K562 (cell line): ENCODE measurements at places on chromosomes 2 and 18.
A peak's percentile ranks its signal among the peaks of the same experiment; 100 is the strongest.

- peak; percentile 80 for DNase-seq
- peaks cover 24% of the 10 kb centered on the region for H3K4me1 ChIP-seq
- H3K4me3 ChIP-seq: peak overlapping the region; percentile 14; the same call in 1 of the 2 replicates
- H3K36me3 ChIP-seq: no peaks in the 10 kb centered on the region
- H3K27ac ChIP-seq: peak overlapping the region; percentile 69; the same call in 2 of the 3 replicates
These were observed 175.7 kb downstream of the SOCS6 start for GRCh38 chr18:70464343-70465114.

- no peak overlapping the region for H3K27ac ChIP-seq
- no peak overlapping the region for H3K4me3 ChIP-seq
- DNase-seq: no peak
- H3K4me1 ChIP-seq: no peaks in the 10 kb centered on the region
- no peaks in the 10 kb centered on the region for H3K27me3 ChIP-seq
- no peaks in the 10 kb centered on the region for H3K36me3 ChIP-seq
These were observed 101.6 kb downstream of the AP1S3 start for GRCh38 chr2:223735659-223736244.

- no peak for DNase-seq
- H3K27ac ChIP-seq: no peak overlapping the region
- no peaks in the 10 kb centered on the region for H3K36me3 ChIP-seq
- no peak overlapping the region for H3K4me3 ChIP-seq
- H3K27me3 ChIP-seq: no peaks in the 10 kb centered on the region
These were observed 393.4 kb downstream of the ALK start for GRCh38 chr2:29527947-29528346.

DNA sequence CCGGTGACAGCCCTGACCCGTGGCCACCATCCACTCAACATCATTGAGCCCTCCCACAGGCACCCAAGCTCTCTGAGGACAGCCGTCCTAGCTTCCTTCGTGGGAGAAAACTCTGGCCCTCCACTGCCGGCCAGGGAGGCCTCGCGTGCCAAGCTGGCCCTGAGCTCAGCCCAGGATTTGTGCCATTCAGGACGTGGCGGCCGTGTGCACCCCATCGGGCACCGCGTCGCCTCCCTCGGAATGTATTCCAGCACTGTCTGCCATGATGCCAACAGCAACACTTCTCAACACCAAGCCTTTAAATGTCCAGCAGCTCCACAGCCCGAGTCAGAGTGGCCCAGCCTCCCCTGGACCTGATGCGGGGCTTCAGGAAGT, 35.7 kb downstream of the ZNF516 start:
- no peak for DNase-seq
- peaks cover 50% of the 10 kb centered on the region for H3K27me3 ChIP-seq
- H3K36me3 ChIP-seq: no peaks in the 10 kb centered on the region
- no peak overlapping the region for H3K27ac ChIP-seq

GRCh38 chr18:22253676-22254075, 84.3 kb downstream of the GATA6 start:
- H3K4me1 ChIP-seq: no peaks in the 10 kb centered on the region
- H3K27ac ChIP-seq: no peak overlapping the region
- peaks cover 20% of the 10 kb centered on the region for H3K27me3 ChIP-seq
- no peak for DNase-seq

DNA sequence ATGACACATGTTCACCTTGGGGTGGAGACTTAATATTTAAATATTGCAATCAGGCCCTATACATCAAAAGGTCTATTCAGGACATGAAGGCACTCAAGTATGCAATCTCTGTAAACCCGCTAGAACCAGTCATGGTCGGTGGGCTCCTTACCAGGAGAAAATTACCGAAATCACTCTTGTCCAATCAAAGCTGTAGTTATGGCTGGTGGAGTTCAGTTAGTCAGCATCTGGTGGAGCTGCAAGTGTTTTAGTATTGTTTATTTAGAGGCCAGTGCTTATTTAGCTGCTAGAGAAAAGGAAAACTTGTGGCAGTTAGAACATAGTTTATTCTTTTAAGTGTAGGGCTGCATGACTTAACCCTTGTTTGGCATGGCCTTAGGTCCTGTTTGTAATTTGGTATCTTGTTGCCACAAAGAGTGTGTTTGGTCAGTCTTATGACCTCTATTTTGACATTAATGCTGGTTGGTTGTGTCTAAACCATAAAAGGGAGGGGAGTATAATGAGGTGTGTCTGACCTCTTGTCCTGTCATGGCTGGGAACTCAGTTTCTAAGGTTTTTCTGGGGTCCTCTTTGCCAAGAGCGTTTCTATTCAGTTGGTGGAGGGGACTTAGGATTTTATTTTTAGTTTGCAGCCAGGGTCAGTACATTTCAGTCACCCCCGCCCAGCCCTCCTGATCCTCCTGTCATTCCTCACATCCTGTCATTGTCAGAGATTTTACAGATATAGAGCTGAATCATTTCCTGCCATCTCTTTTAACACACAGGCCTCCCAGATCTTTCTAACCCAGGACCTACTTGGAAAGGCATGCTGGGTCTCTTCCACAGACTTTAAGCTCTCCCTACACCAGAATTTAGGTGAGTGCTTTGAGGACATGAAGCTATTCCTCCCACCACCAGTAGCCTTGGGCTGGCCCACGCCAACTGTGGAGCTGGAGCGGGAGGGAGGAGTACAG, 108.1 kb downstream of the XRCC5 start:
- H3K36me3 ChIP-seq: no peaks in the 10 kb centered on the region
- peak; percentile 11 for DNase-seq
- H3K27me3 ChIP-seq: no peaks in the 10 kb centered on the region
- H3K4me3 ChIP-seq: no peak overlapping the region
- peak overlapping the region; percentile 67 for H3K27ac ChIP-seq
- peaks cover 25% of the 10 kb centered on the region for H3K4me1 ChIP-seq

DNA sequence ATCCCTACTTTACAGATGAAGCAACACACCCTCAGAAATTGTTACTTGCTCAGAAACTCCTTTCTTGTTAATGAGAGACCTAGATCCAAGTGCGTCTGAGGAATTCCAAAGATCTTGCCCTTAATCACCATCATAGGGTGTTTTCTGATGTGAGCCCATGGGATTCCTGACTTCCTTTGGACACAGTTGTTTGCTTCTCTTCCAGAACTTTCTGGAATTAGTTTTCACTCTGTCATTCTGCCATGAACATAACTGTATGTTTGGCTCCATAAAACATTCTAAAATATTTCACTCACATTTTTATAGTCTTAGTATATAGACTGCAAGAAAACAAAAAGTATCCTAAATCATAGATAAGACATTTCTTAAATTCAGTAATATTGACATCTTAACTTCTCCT, 593.9 kb upstream of the SOX11 start:
- H3K27me3 ChIP-seq: no peaks in the 10 kb centered on the region
- H3K4me1 ChIP-seq: no peaks in the 10 kb centered on the region
- H3K4me3 ChIP-seq: no peak overlapping the region
- H3K27ac ChIP-seq: no peak overlapping the region

- H3K27me3 ChIP-seq: no peaks in the 10 kb centered on the region
- no peaks in the 10 kb centered on the region for H3K36me3 ChIP-seq
- H3K4me1 ChIP-seq: no peaks in the 10 kb centered on the region
- no peak for DNase-seq
- H3K27ac ChIP-seq: no peak overlapping the region
These were observed 1.6 kb downstream of the CDH2 start for GRCh38 chr18:28175150-28175929.

- no peak for DNase-seq
- no peak overlapping the region for H3K4me3 ChIP-seq
- H3K27me3 ChIP-seq: 0 out of 3 replicates have a peak, but pooled peaks cover 2% of the 10 kb centered on the region
- H3K36me3 ChIP-seq: no peaks in the 10 kb centered on the region
These were observed 396.1 kb upstream of the RAB12 start for GRCh38 chr18:8212896-8213780.

DNA sequence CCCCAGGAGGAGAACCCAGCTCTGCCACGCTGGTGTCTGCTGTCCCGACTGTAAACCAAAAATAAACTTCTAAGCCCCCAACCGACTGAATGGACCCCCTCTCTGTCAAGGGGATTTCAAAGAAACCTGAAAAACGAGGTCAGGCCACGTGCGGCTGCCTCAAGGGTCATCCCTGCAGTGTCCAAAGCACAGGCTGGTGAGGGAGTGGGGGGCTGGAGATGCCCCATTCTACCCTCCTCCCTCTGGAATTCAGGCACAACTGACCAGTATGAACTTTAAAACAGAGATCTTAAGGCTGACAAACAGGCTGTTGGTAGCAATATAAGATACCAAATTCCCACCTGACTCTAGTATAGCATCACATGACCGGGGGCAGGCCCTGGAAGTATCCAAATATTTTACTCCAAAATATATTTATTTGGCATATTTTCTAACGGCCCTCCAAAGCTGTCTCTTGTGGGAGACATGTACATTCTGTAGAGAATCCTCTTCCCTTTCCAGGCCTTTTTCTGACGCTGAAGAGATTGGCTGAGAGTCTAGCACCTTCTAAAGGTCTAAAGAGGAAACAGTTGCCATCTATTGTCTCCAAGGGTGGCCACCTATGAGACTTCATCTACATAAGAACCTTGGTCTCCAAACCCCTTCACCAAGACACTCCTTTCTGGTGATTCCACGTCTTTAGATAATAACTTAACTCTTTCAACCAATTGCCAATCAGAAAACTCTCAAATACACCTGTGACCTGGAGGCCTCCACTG, 40.4 kb upstream of the CTDP1 start:
- H3K27me3 ChIP-seq: no peaks in the 10 kb centered on the region; the same call in 2 of the 3 replicates
- no peak overlapping the region for H3K4me3 ChIP-seq
- no peak for DNase-seq
- no peak overlapping the region for H3K27ac ChIP-seq
- H3K36me3 ChIP-seq: no peaks in the 10 kb centered on the region
- no peaks in the 10 kb centered on the region for H3K4me1 ChIP-seq

DNA sequence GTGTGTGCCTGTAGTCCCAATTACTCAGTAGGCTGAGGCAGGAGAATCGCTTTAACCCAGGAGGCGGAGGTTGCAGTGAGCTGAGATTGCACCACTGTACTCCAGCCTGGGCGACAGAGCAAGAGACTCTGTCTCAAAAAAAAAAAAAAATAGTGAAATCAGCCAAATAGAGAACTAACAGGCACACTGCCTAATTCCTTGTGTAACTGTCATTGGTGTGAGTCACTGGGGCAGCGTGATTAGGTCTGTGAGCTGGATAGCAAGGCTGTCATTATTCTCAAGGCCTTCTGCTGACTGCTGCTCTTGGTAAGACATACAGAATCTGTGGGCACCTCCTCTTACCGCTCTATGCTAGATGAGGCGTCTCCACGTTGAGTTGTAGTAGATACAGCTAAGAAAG, 270.3 kb downstream of the NEDD4L start:
- DNase-seq: peak; percentile 20
- H3K36me3 ChIP-seq: no peaks in the 10 kb centered on the region
- no peaks in the 10 kb centered on the region; the same call in 2 of the 3 replicates for H3K4me1 ChIP-seq
- H3K27ac ChIP-seq: no peak overlapping the region
- H3K27me3 ChIP-seq: no peaks in the 10 kb centered on the region

DNA sequence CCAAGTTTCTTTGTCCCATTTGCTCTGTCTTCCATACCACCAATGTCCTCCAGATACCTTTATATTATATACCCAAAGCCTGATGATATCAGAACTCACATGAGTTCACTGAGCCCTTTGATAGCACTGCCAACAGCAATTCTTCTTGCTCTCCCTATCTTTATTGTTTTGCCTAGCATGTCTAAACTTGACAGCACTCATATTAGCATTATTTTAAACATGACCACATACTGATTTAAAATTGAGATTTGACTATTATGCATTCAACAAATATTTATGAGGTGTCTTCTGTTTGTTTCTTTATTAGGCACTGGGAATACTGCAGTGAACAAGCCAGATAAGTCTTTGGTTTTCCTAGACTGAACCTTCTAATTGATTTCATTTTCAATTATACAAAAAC, 587.3 kb upstream of the GCFC2 start:
- H3K4me3 ChIP-seq: no peak overlapping the region
- no peaks in the 10 kb centered on the region for H3K27me3 ChIP-seq
- DNase-seq: no peak
- no peaks in the 10 kb centered on the region for H3K36me3 ChIP-seq
- no peaks in the 10 kb centered on the region for H3K4me1 ChIP-seq

DNA sequence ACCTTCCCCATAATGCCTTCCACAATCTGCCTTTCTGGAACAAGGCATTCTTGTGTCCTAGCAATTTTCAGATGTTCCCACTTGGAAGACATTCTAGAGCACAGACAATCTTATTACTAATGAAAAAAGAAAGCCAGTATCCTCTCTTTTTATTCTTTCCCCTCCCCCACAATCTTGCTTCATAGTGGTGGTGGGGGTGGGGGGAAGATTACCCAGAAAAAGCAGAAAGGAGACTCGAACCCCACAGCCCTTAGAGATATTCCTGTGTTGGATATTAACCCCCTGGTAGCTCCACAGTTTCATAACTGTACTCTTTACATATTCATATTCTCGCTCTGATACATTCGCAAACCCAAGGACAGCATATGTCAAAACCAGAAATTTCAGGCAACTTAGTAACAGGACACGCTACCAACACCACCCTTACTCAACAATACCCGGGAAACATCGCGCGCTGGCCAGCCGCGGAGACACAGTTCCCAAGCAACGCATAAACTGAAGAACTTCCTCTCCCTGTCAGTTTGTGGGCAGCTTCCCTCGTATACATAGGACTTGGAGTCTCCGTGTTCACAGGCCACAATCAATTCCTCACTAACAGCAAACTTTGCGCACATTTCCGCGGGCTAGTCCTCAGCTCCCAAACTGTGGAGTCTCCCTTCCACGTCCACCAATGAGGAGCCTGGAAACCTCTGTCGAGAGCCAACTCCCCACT, 793 bp downstream of the NR4A2 start:
- H3K36me3 ChIP-seq: peaks cover 16% of the 10 kb centered on the region; the same call in 2 of the 3 replicates
- peak; percentile 71 for DNase-seq
- H3K27me3 ChIP-seq: no peaks in the 10 kb centered on the region

- no peaks in the 10 kb centered on the region for H3K4me1 ChIP-seq
- no peaks in the 10 kb centered on the region for H3K27me3 ChIP-seq
- H3K36me3 ChIP-seq: peaks cover 4% of the 10 kb centered on the region; the same call in 2 of the 3 replicates
- no peak overlapping the region for H3K4me3 ChIP-seq
- no peak overlapping the region for H3K27ac ChIP-seq
These were observed 150.1 kb downstream of the PTRHD1 start for GRCh38 chr2:24643051-24643450.

DNA sequence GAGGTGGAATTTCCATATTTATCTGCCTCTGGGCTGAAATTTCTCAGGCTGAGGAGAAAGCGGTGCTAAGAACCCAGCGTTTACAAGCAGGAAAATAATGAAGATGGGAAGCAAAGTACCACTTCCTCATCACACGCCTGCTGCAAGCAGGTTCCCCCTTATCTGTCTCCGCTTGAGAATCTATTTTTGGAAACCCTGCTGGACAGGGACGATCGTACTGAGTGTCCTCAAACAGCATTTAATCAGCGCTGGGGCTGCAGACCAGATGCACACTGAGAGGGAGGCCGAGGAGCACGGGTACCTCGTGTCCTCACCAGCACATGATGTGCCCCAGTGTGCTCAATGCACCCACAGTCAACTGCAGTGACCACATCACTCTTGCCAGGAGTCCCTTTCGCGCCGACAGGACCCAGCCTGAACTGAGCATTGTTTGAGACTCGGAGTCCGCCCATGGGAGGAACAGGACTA, 160.4 kb downstream of the HDAC4 start:
- H3K36me3 ChIP-seq: no peaks in the 10 kb centered on the region
- H3K4me1 ChIP-seq: peaks cover 19% of the 10 kb centered on the region
- H3K4me3 ChIP-seq: no peak overlapping the region
- H3K27me3 ChIP-seq: no peaks in the 10 kb centered on the region
- no peak overlapping the region for H3K27ac ChIP-seq
